ENCODE measurements at places on chromosomes 2 and 18.

DNA sequence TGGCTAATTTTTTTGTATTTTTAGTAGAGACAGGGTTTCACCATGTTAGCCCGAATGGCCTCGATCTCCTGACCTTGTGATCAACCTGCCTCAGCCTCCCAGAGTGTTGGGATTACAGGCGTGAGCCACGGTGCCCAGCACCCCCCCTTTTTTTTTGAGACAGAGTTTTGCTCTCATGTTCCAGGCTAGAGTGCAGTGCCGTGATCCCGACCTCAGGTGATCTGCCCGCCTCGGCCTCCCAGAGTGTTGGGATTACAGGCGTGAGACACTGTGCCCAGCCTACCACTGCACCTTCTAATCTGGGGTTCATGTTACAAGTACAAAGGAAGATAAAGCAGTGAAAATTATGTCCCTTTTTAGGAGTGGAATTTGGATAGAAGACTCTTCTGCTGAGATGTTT, 41.5 kb upstream of the CABLES1 start:
- no peak for DNase-seq

DNA sequence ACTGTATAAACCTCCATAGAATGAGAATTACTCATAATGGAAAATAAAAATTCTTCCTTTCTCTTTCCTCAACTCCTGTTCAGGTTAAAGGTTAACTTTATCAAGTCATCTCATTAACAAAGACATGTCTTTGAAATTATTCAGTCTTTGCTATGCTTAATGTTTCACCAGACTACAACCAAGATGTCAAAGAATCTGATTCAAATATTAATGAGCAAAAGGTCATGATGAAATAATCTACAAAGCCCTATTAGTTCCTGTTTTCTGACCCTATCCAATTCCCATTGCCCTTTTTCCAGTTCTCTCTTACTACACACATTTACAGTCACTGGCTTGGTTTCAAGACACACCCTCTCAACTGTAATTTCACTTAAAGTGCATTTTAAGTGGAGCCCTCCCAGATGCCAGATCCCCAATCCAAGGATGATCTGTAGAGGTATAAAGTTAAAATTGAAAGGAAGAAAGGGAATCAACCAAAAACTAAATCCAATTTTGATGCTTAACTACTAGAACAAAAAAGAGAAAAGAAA, 246.9 kb upstream of the CYP26B1 start:
- DNase-seq, result no peak

GRCh38 chr2:213545964-213546475, 261.8 kb downstream of the SPAG16 start:
- DNase-seq, result no peak

DNA sequence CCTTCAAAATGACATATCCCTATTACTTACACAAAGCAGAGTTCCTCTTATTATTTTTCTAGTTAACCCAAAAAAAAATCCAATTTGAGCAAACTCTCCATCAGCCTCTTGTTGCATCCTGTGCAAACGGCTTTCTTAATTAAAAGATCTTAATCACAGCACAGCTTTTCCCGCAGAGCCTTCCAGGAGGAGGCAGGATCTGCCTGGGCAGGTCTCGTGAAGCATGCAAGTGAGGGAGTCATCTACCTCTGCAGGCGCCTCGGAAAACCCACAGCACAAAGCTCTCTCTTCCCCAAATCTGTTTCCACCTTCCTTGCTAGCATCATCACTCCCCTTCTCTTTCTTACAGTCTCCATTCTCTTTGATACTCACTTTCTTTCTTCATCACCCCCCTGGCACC, 100.4 kb downstream of the EN1 start:
- DNase-seq, result no peak

- DNase-seq, result no peak
Measured at GRCh38 chr2:220847006-220847405, 725.1 kb downstream of the EPHA4 start.

- DNase-seq, result no peak
Measured at GRCh38 chr2:241188361-241189092, at the start of gene ANO7. Gene ANO7, plus strand, starts transcription at chr2:241188677. Its CDS starts 1,387 bp downstream, at chr2:241190064.

GRCh38 chr18:58051765-58052460, 7.9 kb downstream of the NEDD4L start:
- no peak for DNase-seq

- DNase-seq, result no peak
Measured at GRCh38 chr18:76839086-76839794, 16.9 kb downstream of the ZNF236 start.

GRCh38 chr2:47488870-47489584, 86.1 kb downstream of the MSH2 start:
- no peak for DNase-seq

GRCh38 chr2:15316370-15316814, 244.7 kb downstream of the NBAS start:
- DNase-seq, result no peak

- no peak for DNase-seq
Measured at GRCh38 chr18:48430150-48430549, 21.0 kb upstream of the ZBTB7C start.

DNA sequence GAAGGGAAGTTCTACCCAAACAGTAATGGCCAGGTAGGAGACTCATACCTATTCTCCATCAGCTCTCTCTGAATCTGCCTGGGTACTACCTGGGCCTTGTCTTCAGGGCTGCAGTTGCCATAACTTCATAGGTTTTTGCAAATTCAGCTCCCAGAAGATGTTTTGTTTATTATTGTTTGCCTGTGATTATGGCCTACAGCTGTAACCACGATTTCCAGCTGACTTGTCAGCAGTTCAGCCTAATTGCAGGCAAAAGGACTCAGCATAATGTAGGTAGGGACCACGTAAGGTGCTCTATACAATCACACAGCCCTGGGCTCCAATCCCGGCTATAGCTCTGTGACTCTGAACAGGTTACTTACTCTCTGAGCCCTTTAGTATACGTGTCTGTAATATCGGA, 187.0 kb upstream of the FN1 start:
- DNase-seq, result no peak

GRCh38 chr2:29450596-29451222, 335.5 kb downstream of the CLIP4 start:
- no peak for DNase-seq

DNA sequence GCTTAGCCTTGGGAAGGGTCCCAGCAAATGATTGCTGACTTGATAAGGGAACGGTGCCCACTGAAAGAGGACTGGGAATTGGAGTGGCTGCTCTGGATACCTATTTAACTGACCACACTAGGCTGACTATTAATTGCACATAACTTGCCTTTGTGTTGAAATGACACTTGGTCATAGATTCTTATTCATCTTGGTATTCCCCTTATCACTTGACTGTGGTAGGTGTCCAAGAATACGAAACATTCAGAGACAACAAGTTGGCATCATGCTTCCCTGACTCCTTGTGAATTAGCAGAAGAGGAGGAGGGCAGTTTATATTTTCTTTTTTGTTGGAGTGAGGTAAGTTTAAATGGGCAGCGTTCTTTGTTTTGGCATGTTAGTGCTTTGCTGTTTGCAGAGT, 13.4 kb downstream of the FMNL2 start:
- DNase-seq, result no peak

DNA sequence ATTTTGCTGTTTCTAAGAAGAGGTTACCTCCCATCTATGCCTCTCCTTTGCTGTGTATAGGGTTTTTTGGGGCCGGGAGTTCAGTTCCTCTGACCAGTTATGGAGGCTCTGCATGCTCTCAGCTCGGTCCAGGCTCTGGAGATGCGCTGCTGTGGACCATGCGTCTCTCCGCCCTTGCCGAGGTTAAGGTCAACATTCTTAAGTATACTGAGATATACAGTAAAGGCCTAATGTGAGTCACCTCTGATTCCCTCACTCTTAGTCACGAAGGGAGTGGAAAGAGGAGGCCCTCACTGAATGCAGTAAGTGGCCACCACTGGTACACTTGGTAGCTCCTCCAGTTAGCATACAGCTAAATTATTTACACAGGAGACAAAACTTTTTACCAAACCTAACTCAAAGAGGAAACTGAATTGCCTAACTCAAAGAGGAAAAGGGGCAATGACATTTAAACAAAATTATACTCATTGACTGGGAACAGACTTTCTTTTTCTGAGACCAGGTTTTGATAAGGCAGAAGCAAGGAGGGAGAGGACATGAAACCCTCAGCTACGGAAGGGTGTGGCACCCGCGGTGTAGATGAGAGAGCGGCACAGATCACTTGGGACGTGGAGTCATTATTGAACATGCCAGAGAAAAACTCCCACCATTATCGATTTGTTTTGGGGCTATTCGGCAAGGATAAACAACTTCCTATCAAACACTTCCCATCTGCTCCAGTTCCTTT, 98.7 kb downstream of the COPS8 start:
- no peak for DNase-seq

DNA sequence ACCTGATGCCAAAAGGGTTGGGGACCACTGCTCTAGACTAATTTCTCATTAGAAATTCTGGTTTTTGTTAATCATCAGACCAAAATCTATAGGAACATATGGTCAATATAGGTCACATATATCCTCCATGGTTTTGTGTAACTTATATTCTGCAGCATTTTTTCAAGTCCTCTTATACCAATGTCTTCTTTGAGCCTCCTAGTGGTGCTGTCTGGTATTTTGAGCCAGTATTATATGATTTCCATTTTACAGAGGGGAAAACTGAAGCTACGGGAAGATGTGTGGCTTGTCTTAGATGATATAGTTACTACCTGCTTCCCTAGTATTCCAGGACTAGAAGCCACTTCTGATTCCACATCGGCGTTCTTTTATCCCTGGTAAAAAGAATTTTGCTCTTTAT, 13.8 kb downstream of the MAPK4 start:
- DNase-seq, result no peak

DNA sequence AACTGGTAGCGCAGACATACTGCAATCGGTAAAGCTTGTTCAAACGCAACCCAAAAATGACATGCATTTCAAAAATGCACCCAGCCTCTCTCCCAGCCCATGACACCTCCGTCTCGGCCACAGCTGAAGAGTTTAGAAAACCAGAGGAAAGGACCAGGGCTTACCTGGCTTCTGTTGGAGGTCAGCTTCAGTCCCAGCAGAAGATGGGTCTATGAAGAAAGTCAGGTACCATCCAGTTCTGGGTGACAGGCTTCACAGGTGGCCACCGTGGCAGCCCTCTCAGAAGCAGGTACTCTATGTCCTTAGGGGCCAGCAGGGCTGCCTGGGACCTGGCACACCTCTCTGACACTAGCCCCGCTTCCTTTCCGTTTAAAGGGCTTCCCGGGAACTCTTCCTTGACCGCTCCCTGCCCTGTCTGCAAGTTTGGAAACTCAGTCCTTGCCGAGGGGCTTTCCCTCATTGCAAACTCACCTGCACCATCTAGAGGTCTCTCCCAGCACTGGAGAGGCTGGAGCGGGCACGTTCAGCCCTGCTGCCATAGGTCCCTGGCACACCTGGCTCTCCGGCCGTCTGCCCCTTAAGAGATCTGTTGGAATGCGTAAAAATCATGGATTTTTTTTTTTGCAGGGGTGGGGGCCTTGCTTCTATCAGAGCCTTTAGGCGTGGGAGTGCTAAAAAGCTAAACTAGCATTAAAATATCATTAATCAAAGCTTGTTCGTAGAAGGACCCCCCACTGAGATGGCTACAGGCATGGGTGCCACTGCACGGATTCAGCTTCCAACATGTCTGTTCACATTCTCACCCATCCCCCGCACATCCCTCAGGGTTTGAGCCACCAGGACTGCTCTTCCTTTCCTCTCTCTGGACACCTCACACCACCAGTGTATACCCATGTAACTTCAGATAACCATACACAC, at the start of gene EDAR:
TSS of gene EDAR (minus strand) at position 425 of the 918 bp plus-strand sequence. CDS start 58,206 bp downstream, outside the sequence.
- no peak for DNase-seq

DNA sequence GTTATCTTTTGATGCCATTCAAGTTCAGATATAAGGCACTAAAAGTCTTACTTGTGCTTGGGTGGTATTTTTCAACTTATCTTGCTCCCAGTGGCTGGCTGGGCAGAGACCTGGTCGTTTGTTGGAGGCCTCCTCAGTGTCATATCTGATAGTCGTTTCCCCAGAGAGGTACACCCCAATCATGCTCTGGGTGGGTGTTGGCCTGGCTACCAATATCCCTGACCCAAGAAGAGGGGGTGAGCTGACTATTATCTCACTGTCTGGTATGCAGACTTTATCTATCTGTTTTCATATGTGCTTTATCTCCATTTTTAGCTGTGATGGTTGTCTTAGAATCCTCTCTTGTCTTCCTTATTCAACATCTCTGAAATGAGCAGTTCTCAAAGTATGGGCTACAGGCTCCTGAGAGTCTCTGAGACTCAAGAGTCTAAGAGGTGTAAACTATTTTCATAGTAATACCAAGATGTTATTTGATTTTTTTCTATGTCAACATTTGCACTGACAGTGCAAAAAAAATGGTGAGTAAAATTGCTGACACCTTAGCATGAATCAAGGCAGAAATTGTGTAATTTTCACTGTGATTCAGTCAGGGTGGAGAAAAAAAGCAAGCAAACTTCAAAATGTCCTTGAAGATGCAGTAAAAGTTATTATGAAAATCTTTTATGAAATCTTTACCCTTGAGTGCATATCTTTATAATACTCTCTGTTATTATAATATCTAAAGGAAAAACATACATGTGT, 12.3 kb upstream of the PLEK start:
- no peak for DNase-seq

DNA sequence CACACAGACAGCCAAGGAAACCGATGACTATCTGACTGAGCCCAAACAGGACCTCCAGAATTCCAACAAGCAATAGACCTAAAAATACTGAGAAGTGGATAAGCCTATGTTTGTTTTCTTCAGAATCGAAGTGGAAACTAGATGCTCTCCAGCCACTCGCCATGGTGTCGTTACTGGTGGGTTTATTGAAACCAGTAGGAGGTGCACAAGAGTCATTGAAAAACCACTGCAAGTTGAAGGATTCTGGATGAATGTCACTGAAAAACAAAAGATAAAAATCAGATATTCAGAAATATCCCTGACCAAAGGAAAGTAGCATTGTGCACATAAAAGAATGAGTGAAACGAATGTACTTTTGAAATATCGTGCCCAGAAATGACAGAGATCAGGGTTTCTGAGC, 15.3 kb downstream of the TM4SF20 start:
- no peak for DNase-seq

DNA sequence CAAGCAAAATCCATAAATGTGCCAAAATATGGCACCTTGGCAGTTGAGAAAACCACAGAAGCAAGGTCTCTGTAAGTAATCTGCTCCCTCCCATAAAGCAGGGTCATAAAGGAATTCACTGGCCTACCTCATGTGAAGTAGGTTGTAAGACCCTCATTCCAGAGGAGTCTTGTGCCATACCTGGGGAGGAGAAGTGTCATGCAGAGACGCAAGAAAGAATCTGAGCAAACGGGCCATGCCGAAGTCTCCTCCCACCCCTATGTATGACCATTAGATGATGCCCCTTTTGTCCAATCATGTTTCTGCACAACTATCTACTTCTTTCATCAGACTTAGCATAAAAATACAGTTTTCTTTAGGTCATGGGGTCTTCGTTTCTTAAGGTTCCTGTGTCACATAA, 14.6 kb downstream of the NMUR1 start:
- DNase-seq, result no peak

GRCh38 chr2:237946423-237946822, 20.4 kb upstream of the UBE2F start:
- DNase-seq, result no peak

All from anterior cingulate cortex (tissue), 58 donors.